Type B pancreatic cell (in vitro differentiated cells): ENCODE measurements at places on chromosomes 5 and 9. TPM values are rescaled to one million over a fixed set of nuclear protein-coding genes. Genes with fewer than 3 reads are reported as not detected.

Gene RNF183
- 0.77 and 1.0 TPM in 2 replicates for total RNA-seq

Gene LRRC8A
- 33.2 and 38.2 TPM in 2 replicates for total RNA-seq

Gene FLT4
- 0.45 and 3.4 TPM in 2 replicates for total RNA-seq

Gene MYOZ3
- total RNA-seq, result 0.17 and 6.1 TPM in 2 replicates

Gene COL23A1
- 1.5 and 15.5 TPM in 2 replicates for total RNA-seq

Gene SPOCK1
- 19.7 and 45.1 TPM in 2 replicates for total RNA-seq

Gene PCDHB9
- 2.2 and 2.8 TPM in 2 replicates for total RNA-seq

Gene GDF9
- total RNA-seq, result 1.4 and 1.5 TPM in 2 replicates

Gene WDR31
- 5.0 and 6.7 TPM in 2 replicates for total RNA-seq

Gene TSTD2
- total RNA-seq, result 17.9 and 24.9 TPM in 2 replicates

Gene PCDHGA4
- total RNA-seq, result 0.75 and 1.5 TPM in 2 replicates

Gene GAS1
- 16.0 and 120 TPM in 2 replicates for total RNA-seq

Gene NIM1K
- total RNA-seq, result 0.43 and 0.67 TPM in 2 replicates

Gene ST6GALNAC6
- 19.8 and 32.6 TPM in 2 replicates for total RNA-seq

Gene AQP7
- total RNA-seq, result 3.7 and 5.0 TPM in 2 replicates

Gene C5orf58
- not detected in 2 replicates for total RNA-seq

Gene FBP2
- total RNA-seq, result not detected in 2 replicates

Gene FAM81B
- 2.4 and 12.6 TPM in 2 replicates for total RNA-seq

Gene PRRX2
- total RNA-seq, result 0.50 and 20.8 TPM in 2 replicates

Gene IL4
- not detected in 2 replicates for total RNA-seq

Gene PCDHGA8
- total RNA-seq, result 1.3 and 2.1 TPM in 2 replicates

Gene EMB
- 12.2 and 26.8 TPM in 2 replicates for total RNA-seq

Gene TAF11L4
- total RNA-seq, result not detected in 2 replicates

Gene SPARC
- 454 and 973 TPM in 2 replicates for total RNA-seq
